ENCODE measurements at places on chromosomes 6 and 20.
A peak's percentile ranks its signal among the peaks of the same experiment; 100 is the strongest.

DNA sequence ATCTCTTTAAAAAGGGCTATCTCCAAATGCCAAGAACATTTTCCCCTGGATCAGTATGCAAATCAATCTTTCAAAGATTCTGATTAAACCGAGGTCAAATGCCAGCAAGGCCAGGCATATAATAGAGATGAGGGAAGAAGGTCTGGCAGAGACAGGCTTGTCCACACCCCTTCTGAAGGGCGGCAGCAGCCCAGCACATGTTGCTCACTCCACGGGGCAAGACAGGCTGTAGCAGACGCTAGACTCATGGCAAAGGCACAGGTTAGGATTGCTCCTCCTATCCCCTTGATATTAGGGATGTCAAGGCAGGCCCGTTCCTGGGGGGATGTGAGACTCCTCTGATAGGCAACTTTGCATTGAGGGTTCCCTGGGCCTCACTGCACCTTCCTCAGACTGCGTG is 104.7 kb upstream of the RIN2 start:
- no peak for DNase-seq

GRCh38 chr6:43847741-43848630 is 78.0 kb downstream of the VEGFA start:
- DNase-seq: no peak

- DNase-seq: no peak
Measured at GRCh38 chr6:111874025-111874415, 768 bp upstream of the FYN start.

DNA sequence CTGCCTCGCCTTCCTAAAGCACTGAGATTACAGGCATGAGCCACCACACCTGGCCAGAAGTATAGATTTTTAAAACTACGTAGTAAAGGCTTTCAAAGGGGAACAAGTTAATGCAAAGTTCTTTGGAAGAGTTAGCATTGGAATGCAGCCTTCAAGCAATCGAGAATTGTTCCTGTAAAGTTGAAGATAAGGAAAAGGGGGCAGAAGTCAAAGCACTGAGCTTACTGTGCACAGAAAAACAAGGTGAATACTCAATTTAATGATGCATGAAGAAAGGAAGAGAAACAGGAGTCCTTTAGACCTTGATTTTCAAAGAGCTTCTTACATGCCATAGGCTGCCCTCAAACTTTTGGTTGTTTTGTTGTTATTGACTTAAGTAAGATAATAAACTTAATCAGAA is 29.1 kb upstream of the LGSN start:
- DNase-seq: no peak

DNA sequence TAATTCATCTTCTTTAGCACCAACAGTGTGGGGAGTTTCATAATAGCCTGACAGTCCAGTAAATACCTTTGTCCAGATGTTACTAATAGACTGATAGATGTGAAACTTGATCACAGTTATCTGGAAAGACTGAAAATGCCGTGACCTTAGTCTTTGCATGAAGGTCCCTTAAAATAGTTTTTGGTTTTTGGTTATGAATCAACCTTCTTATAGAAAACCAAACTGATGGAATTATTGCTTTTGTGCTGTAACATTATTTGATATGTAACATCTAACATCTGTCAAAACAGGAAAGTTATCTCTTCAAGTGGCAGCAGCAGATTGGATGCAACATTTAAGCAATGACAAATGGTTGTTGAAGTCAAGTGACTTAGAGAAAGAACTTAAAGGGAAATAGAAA is 190.4 kb downstream of the DOK5 start:
- no peak for DNase-seq

DNA sequence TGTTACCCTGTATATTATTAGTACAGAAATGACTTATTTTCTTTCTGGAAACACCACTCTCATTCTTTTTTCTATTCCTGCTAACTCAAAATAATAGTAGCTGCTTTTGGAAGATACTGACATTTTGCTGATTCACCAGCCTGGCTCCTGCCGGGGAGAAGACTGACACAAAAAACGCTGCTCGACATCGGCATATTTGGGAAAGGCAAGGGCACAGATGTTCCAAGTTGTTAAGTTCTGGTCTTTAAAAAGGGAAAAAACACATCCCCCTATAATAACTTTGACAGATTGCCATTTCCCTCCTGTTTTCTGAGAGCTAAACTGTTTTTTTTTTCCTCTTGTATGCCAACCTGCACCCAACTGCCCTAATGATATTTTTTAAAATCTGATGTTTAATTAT is 55.4 kb downstream of the CTNNBL1 start:
- DNase-seq: no peak

GRCh38 chr20:48761023-48761785 is 66.6 kb downstream of the PREX1 start:
- no peak for DNase-seq

- DNase-seq: no peak
Measured at GRCh38 chr6:117359581-117359980, 66.2 kb downstream of the ROS1 start.

DNA sequence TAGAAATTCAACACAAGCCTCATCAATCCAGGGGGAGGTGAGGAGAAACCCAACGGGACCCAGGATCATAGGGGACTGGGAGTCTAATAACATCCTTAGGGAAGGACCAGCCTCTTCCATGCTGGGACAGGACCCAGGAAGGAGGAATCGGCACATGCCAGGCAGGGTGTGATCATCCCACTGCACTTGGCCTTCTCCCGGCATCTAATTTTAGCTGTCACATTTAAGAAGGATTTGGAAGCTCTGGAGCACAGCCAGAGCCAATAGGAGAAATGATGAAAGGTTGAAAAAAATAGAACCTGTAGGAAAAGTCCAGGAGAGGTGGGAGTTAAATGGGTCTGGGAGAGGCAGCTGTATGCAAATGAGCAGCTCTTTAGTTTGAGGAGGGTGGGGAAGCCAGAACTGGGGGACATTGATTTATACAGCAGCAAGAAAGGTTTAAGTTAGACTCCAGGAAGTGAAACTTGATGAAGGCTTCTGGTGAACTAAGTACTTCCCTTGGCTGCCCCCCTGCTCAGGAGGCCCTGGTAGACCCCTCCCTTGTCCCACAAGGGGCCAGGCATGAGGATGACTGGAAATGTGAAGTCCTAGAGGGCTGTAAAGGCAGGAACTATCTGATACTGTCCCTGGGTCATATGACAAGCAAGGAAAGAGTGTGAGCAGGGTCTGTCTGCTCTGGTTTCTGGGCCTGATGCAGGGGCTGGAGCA is 260.3 kb downstream of the LRFN2 start:
- DNase-seq: no peak

DNA sequence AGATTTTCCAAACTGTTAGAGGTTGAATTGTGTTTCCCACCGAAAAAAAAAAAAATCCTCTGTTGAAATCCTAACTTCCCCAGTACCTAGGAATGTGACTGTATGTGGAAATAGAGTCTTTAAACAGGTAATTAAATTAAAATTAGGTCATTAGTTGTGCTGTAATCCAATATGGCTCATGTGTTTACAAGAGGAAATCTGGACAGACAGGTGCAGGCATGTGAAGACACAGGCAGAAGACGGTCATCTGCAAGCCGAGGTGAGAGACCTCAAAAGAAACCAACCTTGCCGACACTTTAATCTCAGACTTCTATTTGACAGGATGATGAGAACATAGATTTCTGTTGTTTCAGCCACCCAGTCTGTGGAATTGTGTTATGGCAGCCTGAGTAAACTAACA is 28.6 kb upstream of the EZR start:
- DNase-seq: no peak

GRCh38 chr6:164195278-164195941 is 780.9 kb downstream of the QKI start:
- DNase-seq: no peak

- DNase-seq: no peak
Measured at GRCh38 chr6:118667988-118668387, 16.6 kb upstream of the CEP85L start.

GRCh38 chr6:132253906-132254305 is 147.4 kb downstream of the MOXD1 start:
- no peak for DNase-seq

GRCh38 chr20:19419396-19419795 is 207.0 kb downstream of the SLC24A3 start:
- DNase-seq: no peak

DNA sequence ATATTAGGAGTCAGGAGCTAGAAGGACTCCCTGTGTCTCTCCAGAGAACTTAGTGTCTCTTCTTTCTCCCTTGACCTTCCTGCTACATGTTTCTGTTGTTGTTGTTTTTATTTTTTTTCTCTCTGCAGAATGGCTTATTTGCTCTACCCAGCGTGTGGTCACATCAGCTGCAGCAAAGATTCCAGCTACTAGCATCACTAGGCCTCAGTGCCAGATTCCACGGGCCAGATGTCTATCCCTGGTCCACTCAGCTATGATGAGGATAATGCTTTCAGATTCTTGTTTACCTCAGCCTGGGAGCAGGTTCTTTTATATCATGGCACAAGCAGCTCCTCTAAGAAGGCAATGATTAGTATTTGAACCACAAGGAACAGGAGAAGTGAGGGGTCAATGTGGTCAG is 110.0 kb downstream of the PLCB1 start:
- no peak for DNase-seq

- no peak for DNase-seq
Measured at GRCh38 chr6:121522265-121522664, 86.8 kb downstream of the GJA1 start.

GRCh38 chr6:15242937-15243614 is 2.8 kb upstream of the JARID2 start:
- no peak for DNase-seq

- no peak for DNase-seq
Measured at GRCh38 chr6:103783329-103783728, 1076.4 kb downstream of the HACE1 start.

DNA sequence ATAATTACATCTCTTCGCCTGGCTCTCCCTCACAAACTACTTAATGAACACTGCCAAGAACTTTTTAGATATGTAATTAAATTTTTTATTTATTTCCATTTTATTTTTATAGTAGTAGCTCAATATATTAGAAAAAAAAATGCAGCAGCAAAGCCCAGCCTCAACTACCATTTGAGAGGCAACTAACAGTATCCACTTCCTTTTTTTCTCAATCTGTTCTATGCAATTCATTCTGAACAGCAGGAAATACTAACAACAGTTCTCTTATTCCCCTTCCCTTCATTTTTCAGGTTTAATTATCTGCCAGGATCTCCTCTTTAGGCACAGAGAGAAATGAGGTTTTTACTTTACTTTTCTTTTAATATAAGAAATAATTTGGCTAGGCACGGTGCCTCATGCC is 112.7 kb downstream of the ZNF217 start:
- no peak for DNase-seq

DNA sequence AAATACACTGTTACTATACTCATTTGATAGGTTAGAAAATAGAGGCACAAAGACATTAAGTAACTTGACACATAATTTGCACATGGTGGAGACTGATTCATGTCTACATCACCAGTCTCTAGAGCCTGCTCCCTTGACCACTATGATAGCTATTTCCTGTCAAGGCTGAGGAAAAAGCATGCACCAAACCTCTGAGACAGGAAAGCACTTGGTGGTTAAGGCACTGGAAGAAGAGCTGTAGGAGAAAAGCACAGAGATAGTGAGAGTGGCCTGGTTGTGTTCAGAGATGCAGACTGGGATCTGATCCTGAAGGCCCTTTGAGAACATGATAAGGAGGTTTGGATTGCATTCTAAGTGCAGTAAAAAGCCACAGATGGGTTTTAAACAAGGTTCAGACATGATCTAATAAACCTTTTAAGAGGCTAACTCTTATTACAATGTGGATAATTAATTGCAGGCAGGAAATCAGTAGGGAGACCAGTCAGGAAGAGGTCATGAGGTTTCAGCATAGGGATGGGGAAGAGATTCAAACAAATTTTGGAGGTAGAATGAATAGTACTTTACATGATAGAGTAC is 168.9 kb downstream of the PHF3 start:
- DNase-seq: no peak

DNA sequence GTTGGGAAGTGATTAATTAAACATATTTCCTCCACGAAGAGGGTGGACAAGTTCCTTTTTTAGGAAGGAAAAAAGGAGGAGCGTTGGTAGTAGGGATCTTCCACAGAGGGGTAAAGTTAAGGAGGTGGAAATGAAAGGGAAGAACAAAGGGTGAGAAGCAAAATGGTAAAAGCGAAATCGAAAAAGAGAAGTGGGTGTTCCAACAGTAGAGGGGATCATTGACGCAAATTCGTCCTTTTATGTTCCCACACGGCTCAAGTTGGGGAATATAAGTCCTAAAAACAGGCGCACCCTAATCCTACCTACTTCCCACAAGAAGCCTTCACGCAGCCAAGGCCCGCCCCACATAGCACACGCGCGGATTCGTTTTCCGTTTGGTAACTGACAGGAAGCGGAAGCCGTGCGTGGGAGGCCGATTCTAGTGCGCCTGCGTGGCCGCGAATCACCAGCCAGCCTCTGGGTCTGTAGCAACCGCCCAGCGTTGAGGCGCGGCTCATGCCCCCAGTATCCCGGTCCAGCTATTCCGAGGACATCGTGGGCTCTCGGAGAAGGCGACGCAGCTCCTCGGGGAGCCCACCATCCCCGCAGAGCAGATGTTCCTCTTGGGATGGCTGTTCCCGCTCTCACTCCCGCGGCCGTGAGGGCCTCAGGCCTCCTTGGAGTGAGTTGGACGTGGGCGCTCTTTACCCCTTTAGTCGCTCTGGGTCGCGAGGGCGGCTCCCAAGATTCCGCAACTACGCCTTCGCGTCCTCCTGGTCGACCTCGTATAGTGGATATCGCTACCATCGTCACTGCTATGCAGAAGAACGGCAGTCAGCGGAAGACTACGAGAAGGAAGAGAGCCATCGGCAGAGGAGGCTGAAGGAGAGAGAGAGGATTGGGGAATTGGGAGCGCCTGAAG is at the start of gene NKAPL:
Gene NKAPL, plus strand, starts transcription at position 421 of the 901 bp plus-strand sequence. Its CDS starts 75 bp downstream, at position 496.
- DNase-seq: peak; percentile 27

Data from T-helper 17 cell (primary cell).